ENCODE measurements at places on chromosomes 7 and 10.
A peak's percentile ranks its signal among the peaks of the same experiment; 100 is the strongest.

DNA sequence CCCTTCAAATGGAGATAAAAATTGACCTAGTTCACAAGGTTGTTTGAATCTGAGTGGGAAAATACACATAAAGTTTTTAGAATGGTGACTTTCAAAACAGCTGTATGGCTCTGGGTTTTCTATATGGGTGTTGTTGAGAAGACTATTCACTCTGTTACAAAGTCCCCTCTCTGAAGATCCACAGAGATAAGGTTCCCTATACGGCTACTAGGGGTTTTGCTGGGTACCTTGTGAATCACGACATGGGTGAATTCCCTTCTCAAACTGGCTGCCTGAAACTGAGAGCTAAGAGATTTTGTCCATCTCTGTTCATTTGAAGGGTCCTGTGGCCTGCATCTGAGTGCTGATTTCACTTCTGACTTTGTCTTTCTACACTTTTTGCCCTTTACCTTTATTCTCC, 11.8 kb upstream of the SLC13A1 start:
- DNase-seq, result no peak

- DNase-seq, result no peak
Observed at GRCh38 chr7:36439624-36440023, 50.0 kb downstream of the ANLN start.

DNA sequence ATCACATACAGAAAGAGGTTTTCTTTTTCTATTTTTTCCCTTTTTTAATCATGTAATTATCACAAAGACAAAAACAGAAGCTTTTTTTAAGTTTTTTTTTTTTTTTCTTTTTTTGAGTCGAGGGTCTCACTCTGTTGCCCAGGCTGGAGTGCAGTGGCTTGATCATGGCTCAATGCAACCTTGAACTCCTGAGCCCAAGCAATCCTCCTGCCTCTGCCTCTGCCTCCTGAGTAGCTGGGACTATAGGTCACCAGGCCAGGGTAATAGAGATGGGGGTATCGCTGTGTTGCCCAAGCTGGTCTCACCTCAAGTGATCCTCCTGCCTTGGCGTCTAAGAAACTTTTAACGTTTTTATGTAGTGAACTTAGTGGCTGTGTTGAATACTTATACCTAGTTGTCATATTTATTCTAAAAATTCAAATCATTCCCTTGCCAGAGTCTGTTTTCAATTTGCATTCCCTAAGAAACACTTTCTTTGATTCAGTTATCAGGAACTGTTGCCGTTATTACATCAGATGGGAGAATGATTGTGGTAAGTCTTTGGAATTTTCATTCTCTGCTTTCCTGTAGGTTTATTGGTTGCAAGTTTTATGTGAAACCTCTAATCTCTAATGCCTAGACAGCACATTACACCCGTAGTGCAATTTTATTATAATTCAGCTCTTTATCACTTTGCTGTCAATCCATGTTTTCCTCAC, 1.3 kb downstream of the LSM8 start:
- DNase-seq, result no peak

- DNase-seq, result peak; percentile 10
Observed at GRCh38 chr10:94279835-94280709, 82.7 kb downstream of the NOC3L start.

DNA sequence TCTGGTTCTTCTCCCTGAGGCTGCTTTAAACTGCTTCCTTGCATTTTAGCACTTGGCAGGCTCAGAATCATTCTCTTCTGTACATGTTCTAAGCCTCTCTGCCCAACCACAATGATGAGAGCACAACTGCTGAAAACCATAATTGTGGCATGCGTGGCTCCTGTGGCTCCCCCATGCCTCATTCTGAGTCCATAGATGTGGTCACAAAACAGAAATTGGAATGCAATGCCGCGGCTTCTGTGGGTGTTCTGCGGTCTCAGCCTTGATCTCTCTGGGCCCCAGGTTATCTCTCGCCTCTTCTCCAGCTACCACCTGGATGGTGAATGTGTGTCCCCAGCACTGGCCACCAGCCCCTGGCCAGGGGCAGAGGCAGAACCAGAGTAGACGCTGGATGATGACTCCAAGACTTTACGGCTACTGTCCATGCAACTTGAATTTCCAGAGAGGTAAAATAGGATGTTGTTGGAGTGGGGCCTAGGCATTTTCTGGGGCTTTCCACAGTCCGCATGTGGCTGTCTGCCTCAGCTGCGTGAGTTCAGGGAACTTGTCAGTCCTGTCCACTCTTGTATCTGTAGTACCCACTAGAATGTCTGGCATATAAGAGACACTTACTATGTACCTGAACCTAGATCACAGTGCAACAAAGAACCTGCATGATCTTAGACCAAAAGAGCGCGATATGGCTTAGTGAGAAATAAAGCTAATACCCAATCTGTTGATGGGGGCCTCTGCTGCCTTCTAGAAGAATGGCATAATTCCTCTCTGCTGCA, 52.4 kb upstream of the ADRB1 start:
- no peak for DNase-seq

DNA sequence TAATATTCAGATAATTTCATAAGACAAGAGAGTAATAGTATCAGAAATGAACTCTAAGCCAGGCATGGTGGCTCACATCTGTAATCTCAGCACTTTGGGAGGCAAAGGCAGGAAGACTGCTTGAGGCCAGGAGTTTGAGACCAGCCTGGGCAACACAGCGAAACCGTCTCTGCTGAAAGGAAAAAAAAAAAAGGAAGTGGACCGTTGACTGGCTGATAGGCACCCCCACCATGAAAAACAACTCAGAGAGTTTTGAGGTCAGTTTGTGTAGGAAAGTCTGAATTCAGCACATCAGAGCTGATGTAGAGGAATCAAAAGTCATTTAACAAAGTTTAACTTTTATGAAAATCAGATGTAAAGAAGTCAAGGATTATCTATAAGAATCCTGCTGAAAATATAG, 63.2 kb upstream of the AMPH start:
- no peak for DNase-seq

GRCh38 chr10:14761372-14761771, 13.3 kb downstream of the FAM107B start:
- no peak for DNase-seq

- no peak for DNase-seq
Observed at GRCh38 chr10:50653142-50653541, 29.4 kb upstream of the SGMS1 start.

Data from osteoblast (primary cell).